ENCODE measurements at places on chromosomes 11 and 22. TPM values are rescaled to one million over a fixed set of nuclear protein-coding genes. Genes with fewer than 3 reads are reported as not detected.

- H3K4me3 ChIP-seq: no peak overlapping the region
- H3K4me1 ChIP-seq: peaks cover 39% of the 10 kb centered on the region
- DNase-seq: peak; percentile 74
Measured at GRCh38 chr11:4072668-4073285, 21.8 kb upstream of the RRM1 start.

GRCh38 chr11:73810637-73811036 is 23.0 kb downstream of the MRPL48 start:
- H3K36me3 ChIP-seq: peaks cover 7% of the 10 kb centered on the region
- H3K27me3 ChIP-seq: no peaks in the 10 kb centered on the region
- no peaks in the 10 kb centered on the region for H3K4me1 ChIP-seq
- DNase-seq: no peak
- H3K4me3 ChIP-seq: no peak overlapping the region

DNA sequence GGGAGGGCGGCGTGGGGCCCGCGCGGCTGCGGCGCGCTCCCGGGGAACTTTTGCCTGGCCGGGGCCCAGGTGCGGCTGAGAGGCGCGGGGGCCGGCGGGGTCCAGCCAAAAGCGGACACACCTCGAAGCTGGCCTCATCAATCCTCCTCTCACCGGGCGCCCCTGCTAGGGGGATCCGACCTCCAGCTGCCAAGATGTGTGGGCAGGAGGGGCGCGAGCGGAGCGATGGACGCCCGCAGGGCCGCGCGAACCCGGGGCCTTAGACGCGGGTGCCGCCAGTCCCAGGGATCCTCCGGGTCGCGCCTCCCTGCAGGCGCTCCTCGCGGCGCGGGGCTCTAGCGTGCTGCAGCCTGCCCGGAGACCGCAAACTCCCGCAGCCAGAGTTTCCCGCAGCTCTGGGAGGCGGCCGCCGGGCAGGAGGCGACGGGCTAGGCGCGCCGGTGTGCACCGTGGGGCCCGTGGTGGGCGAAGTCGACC is 785 bp downstream of the IGSF9B start:
- peak; percentile 14 for DNase-seq
- H3K27ac ChIP-seq: no peak overlapping the region
- H3K36me3 ChIP-seq: no peaks in the 10 kb centered on the region

DNA sequence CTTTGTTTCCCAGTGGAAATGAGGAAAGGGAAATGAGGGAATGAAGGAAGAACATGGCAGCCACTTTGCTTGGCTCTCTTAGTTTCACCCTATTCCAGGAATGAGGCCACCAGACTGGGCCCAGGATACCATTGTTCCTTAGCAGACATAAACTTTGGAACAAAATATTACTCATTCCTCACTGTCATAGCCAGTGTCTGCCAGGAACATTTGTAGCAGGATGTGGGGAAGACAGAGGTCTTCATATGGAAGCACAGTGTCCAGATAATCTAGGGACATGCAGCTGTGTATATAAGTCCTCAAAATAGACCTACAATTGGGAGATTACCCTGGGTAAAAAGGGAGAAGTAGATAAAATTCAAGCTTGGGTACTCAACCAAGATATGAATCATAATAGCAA is 15.2 kb upstream of the FUT4 start:
- H3K27ac ChIP-seq: no peak overlapping the region
- H3K4me3 ChIP-seq: no peak overlapping the region
- no peaks in the 10 kb centered on the region for H3K4me1 ChIP-seq
- H3K36me3 ChIP-seq: no peaks in the 10 kb centered on the region
- peaks cover 6% of the 10 kb centered on the region for H3K27me3 ChIP-seq

- no peak overlapping the region for H3K27ac ChIP-seq
- no peak for DNase-seq
- no peak overlapping the region for H3K4me3 ChIP-seq
- H3K4me1 ChIP-seq: no peaks in the 10 kb centered on the region
- no peaks in the 10 kb centered on the region for H3K36me3 ChIP-seq
Measured at GRCh38 chr22:26045860-26046259, 123.4 kb upstream of the SEZ6L start.

GRCh38 chr22:24389680-24390079 is 37.7 kb upstream of the ADORA2A start:
- H3K4me1 ChIP-seq: no peaks in the 10 kb centered on the region
- DNase-seq: no peak
- no peaks in the 10 kb centered on the region for H3K36me3 ChIP-seq
- no peak overlapping the region for H3K27ac ChIP-seq
- no peaks in the 10 kb centered on the region for H3K27me3 ChIP-seq
- no peak overlapping the region for H3K4me3 ChIP-seq

DNA sequence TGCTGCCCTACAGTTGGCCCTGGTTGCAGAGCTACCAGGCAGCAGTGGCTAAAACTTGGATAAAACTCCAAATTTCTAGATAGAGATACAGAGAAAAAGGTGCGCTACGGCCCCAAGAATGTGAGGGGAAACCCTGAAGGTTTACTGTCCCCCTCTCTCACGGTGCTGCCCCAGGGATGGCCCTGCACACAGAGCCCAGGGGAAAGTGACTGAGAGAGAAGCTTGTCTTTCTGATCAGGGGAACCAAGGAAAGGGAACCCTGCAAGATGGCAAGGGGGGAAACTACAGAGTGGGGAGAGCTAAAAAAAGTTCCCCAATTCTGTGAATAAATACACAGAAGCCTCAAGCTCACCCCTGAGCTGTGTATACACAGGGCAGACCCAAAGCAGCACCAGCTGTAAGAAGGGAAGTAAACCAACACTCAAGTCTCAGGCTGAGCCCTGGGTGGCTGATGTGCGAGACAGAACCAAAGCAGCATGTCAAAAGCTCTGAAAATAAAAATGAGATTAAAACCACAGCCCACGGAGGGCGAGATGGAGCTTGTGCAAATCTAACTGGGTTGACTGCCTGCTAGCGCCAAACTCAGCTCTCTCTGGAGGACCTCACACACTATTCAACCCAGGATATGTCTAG is 22.1 kb downstream of the GNB1L start:
- no peak overlapping the region for H3K4me3 ChIP-seq
- no peaks in the 10 kb centered on the region for H3K36me3 ChIP-seq
- H3K27me3 ChIP-seq: no peaks in the 10 kb centered on the region
- no peak overlapping the region for H3K27ac ChIP-seq
- no peaks in the 10 kb centered on the region for H3K4me1 ChIP-seq

DNA sequence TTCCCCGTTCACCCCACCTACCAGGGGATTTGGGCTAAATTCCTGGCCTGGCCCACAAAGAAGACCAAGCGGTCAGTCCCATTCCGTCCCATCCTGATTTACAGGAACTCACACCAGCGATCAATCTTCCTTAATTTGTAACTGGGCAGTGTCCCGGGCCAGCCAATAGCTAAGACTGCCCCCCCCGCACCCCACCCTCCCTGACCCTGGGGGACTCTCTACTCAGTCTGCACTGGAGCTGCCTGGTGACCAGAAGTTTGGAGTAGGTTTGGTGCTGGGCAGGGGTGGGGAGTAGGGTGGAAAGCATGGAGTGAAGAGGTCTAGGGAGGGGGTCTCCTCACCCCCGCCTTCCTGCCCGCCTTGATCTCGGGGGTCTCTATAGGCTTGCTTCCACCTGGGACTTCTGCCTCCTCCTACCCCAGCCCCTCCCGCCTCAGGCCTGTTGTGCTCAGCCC is at the start of gene SERPING1:
Gene SERPING1 (plus strand): TSS at position 225 of the 455 bp plus-strand sequence. CDS start 586 bp downstream, outside the sequence.
- peaks cover 11% of the 10 kb centered on the region for H3K27me3 ChIP-seq
- H3K27ac ChIP-seq: no peak within 1 kb of the TSS
- H3K4me3 ChIP-seq: no peak within 1 kb of the TSS
- no peaks in the 10 kb centered on the region for H3K36me3 ChIP-seq

Gene FBLN1
- not detected for total RNA-seq

Gene TLCD5
- total RNA-seq: 0.70 TPM

Gene PNPLA5
- total RNA-seq: not detected

Gene NAA40
- total RNA-seq: 24.2 TPM

Gene GRIA4
- total RNA-seq: not detected

Gene FXYD6
- not detected for total RNA-seq
